AG09309 (cell line): ENCODE measurements at places on chromosomes 3 and 15.

DNA sequence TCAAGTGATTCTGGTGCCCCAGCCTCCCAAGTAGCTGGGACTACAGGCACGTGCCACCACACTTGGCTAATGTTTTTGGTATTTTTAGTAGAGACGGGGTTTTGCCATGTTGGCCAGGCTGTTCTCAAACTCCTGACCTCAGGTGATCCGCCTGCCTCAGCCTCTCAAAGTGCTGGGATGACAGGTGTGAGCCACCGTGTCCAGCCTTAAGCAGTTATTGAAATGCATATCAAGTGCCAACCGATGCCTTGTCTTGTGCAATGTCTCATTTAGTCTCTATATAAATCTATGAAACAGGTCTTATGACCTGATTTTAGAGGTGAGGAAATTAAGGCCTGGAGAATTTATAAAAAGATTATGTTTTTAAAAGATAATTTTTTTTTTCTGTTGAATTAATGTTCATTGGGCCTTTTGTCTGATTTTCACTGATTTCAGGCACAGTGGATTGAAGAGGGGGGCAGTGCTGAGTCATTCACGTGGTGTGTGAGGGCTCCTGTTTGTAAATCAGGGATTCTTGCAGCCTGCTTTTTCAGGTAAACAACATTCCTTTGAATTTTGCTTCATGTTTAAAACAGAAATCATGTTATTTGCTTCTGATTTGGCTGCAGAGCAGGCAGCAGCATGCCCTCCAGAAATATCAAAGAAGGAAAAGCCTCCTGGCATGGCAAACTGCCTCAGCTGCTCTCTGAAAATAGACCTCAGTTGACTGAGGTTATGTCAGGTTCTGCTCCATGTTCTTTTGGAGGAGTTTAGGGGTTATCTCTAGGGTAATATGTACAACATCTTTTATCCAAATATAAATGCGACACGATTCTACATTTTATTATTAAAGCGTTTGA is 407.0 kb upstream of the RGMA start:
- DNase-seq: no peak

DNA sequence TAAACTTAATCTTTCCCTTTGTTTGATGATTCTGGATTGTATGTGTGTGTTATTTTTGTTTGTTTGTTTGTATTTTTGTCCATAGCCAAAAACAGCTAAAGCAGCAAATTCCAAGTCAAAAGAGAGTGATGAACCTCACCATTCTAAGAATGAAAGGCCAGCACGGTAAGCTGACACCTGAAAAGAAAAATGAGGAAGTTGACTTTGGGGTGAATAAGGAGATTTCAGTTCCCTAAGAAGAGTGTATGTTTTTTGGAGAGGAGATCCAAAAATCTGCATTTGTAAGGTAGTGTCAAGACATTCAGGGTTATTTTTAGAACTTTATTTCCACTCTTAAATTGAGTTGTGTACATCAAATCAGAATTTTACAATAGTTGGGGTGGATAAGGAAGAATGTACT is 52.3 kb upstream of the UTS2B start:
- DNase-seq: no peak

- no peak for DNase-seq
Observed at GRCh38 chr15:22262613-22263020, 182.3 kb downstream of the OR4M2 start.

DNA sequence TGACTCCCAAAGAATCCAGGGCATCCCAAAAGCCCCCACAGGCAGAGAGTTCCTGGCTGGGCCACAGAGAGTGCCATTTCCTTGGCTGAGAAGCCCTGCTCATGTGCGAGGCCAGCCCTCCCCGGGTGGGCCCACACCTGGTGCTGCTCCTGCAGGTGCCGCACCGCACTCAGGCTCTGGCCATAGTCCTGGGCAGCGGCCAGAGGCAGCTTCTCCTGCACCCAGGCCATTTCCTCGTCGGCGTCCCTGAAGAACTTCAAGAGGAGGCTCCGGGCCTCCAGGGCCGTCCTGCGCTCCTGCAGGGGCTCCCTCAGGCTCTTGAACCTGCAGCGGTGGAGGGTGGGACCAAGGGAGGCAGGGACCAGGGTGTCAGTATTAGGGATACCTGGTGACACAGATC is 18.1 kb downstream of the PLA2G4B start:
- DNase-seq: no peak

GRCh38 chr15:66848686-66849392 is 146.8 kb downstream of the SMAD6 start:
- no peak for DNase-seq

DNA sequence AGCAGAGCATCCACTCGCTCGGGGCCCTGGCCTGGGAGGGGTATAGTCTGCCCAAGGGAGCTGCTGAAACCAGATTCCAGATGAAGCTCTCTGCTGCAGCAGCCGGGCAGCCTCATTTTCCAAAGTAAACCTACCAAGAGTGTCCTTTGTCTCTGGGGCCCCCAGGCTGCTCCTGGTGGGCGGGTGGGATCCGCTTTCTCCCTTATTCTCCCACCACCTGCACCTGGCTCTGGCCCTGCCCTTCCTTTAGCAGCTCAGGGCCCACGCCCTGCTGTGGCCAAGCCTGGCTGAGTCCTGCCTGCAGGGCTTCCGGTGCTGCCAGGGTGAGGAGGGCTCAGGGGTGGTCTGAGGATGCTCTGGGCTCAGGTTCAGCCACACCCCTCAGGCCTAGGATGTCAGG is 13.0 kb downstream of the SCN5A start:
- DNase-seq: no peak

GRCh38 chr3:76969996-76970615 is 69.8 kb upstream of the ROBO2 start:
- DNase-seq: no peak

DNA sequence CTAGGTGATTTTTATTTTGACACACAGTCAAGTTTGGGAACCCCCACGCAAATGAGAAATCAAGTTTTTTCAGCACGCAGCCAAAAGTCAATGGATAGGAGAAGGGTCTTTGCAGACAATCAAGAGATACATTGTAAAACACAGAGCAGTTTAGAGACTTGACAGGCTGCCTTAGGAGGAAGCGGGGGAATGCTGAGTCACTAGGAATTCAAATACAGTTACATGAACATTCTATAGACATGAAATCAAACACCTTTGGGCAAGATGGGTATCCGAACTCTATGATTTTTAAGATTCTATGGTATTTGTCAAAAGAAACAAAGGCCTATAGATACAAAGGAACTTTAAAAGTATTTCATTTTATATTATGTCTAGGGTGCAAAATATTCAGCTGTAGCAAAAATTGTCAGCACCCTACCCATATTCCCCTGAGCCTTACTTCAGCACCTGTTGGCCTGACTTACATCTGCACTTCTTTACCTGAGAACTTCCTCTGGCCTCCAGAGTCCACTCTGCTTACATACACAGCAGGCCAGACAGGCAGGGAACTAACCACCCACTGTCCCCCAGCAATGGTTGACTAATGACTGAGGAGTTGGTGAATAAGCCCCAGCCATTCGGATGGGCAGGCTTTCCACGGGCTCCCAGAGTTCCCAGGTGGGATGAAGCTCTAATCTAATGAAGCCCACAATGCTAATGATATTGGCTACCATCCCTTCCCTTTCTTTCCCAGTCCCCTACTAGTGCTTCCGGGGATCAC is 289.3 kb upstream of the RORA start:
- no peak for DNase-seq

- DNase-seq: no peak
Observed at GRCh38 chr3:16945330-16945729, 60.6 kb downstream of the PLCL2 start.

- DNase-seq: no peak
Observed at GRCh38 chr15:88231909-88232644, 24.5 kb downstream of the NTRK3 start.

DNA sequence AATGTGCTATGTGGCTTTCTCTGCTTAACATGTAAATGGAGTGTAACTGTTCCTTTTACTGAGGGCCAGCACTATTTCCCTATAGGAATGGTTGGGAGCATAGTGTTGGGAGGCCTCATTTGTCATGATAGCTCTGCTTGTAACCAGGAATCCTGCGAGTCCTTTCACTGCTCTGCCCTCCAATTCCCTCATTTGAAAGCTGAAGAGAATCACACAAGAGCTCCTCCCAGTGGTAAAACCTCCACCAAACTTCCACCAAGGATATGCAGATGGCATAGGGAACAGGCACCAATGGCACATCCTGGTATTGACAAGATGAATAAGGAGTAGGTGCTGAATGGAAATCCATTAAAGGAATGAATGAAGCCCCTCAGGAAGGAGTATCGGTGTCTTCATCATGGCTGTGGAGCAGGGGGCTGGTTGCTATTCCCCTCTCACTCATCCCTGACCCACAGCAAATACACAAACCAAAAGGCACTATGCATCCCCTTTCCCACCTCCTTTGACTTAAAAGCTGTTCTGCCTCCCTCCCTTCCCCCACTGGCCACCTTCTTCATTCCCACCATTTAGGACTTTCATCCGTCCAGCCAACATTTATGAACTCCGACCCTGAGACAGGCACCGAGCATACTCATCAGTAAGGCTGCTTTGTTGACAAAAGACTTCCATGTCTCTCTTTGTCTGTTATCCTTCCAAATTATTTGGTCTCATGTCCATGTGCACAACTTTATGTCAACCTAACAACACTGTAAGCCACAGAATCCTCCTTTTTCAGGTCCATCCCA is 560.8 kb downstream of the FOXP1 start:
- no peak for DNase-seq

DNA sequence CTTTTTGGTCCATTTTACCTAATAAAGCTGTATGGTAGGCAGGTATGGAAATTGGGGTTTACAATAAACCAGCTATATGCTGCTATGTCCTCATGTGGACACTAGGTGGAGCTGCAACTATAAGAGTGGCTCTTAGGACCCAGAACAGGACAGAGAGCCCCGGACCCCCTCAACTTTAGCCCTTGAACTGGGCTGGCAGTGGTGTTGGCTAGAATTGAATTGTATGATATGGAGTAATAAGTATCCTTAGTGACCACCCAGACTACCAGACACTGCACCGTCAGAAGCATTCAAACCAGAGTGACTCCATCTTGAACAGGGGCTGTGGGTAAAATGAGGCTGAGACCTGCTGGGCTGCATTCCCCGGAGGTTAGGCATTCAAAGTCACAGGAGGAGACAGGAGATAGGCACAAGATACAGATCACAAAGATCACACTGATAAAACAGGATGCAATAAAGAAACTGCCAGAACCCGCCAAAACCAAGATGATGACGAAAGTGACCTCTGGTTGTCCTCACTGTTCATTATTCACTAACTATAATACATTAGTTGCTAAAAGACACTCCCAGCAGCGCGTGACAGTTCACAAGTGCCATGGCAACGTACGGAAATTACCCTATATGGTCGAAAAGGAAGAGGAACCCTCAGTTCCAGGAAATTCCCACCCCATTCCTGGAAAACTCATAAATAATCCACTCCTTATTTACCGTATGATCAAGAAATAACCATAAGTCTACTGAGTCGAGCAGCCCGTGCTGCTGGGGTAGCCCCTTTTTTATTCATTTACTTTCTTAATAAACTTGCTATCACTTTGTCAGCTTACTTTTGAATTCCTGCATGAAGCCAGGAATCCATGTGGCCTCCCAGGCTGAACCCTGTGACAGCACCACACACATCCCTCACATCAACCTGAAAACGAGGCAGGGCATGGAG is 68.7 kb upstream of the BLM start:
- DNase-seq: no peak

GRCh38 chr3:14388201-14388600 is 14.2 kb upstream of the SLC6A6 start:
- DNase-seq: no peak

- DNase-seq: no peak
Observed at GRCh38 chr15:85380812-85381642, 624 bp downstream of the AKAP13 start.

- no peak for DNase-seq
Observed at GRCh38 chr3:53673722-53674350, 172.4 kb downstream of the CHDH start.

GRCh38 chr3:155697542-155697941 is 47.3 kb downstream of the PLCH1 start:
- no peak for DNase-seq

- DNase-seq: no peak
Observed at GRCh38 chr3:197828-198491, 1.4 kb downstream of the CHL1 start.

- DNase-seq: no peak
Observed at GRCh38 chr3:56975567-56975966, 84.9 kb upstream of the SPATA12 start.

DNA sequence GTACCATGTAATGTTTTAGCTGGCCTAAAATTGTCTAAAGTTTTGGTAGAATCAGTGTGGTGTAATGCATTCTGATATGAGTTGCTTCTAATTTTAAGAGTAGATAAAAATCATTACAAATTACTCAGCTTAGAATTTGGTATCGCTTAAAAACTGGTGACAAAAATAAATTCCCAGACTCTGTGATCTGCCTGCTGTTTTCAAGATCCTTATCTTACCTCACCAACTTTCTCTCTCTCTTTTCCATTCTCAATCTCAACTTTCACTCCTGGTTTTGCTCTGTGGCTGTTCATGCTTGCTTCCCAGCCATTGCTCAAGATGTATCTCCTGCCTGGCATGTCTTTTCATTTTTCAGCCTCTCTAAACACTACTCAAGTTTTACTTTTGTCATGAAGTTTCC is 45.7 kb downstream of the TCF12 start:
- no peak for DNase-seq

DNA sequence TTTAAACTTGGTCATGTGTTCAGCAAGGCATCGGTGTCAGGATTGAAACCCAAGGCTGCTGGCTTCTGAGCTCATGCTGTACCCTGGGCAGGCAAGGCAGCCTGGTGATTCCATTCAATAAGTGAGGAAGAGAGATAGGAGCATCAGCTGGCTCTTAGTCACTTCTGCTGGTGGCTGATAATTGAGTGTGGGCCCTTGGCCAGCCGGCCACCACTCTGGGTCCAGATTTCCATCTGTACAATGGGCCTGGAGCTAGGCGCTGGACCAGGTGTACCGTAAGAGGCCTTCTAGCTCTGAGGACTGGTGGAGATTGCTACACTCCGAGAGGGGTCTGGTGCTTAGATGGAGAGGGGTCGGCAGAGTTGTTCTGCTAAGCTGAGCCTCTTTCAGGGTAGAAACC is 4.3 kb downstream of the CD276 start:
- DNase-seq: no peak

DNA sequence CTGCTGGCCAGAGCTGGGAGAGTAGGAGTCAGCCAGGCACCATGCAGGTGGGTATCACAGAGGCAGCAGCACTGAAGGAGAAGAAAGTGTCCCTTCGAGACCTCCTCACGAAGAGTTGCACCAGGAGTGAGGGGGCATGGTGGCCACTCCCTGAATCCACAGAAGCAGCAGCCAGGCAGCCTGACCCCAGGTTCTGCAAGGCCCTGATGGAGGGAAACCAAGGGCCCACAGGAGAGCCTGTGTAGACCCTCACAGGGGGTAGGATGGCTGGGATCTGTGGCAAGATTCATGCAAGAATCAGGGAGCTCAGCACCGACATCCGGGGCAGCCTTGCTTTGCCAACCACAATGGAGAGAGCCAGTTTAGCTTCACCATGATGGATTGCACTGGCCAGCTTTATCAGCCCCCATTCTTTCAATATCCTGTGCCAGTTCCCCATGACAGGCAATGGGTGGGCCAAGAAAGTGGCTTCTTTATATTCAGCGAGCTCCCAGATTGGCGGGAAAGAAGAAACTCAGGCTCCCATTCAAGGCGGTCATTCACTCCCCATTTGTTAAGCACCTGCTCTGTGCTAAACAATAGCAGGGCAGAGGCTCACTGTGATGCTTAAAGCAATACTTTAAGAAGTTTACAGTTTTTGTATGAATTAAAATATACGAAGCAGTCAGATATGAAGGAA is 33.5 kb upstream of the TBC1D21 start:
- no peak for DNase-seq

- no peak for DNase-seq
Observed at GRCh38 chr3:156721687-156722618, 47.6 kb downstream of the TIPARP start.
